ENCODE measurements at places on chromosomes 5 and 9. TPM values are rescaled to one million over a fixed set of nuclear protein-coding genes. Genes with fewer than 3 reads are reported as not detected.
A peak's percentile ranks its signal among the peaks of the same experiment; 100 is the strongest.

DNA sequence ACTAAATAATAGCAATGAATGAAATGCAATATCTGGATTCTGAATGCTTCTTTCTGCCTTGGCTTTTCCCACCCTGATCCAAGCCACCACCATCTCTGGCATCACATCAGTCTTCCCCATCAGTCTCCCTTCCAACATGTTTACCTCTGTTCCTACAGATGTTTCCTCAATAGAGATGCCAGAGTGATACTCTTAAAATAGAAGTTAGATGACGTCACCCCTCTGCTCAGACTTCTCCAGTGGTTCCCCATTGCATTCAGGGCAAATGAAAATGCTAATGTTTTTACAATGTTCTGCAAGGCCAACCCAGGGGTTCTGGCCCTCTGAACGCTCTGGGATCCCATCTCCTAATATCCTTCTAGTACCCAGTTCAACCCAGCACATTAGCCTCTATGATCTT lies 305.8 kb downstream of the TRIM32 start:
- DNase-seq, result peak; percentile 15

GRCh38 chr5:146765089-146765832 lies 113.3 kb downstream of the PPP2R2B start:
- DNase-seq, result peak; percentile 8

DNA sequence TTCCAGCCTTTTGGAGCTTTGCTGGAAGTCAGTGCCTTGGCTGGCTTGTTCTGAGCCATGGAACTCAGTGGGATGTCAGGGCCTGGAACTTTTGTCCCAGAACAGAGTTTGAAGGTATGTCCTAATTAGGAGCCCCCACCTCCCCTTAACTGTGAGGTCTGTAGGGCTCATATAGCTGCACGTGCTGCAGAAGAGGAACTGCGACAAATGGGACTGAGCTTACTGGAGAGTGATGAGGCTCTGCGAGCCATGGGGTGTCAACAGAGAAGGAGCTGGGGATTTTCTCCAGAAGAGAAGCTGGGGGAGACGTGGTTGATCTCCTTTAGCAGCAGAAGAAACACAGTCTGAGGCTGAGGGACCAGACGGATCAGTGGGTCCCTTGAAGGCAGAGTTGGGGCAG lies 10.9 kb downstream of the TMEM8B start:
- DNase-seq, result no peak

GRCh38 chr9:138100711-138101350 lies 223.2 kb downstream of the CACNA1B start:
- no peak for DNase-seq

DNA sequence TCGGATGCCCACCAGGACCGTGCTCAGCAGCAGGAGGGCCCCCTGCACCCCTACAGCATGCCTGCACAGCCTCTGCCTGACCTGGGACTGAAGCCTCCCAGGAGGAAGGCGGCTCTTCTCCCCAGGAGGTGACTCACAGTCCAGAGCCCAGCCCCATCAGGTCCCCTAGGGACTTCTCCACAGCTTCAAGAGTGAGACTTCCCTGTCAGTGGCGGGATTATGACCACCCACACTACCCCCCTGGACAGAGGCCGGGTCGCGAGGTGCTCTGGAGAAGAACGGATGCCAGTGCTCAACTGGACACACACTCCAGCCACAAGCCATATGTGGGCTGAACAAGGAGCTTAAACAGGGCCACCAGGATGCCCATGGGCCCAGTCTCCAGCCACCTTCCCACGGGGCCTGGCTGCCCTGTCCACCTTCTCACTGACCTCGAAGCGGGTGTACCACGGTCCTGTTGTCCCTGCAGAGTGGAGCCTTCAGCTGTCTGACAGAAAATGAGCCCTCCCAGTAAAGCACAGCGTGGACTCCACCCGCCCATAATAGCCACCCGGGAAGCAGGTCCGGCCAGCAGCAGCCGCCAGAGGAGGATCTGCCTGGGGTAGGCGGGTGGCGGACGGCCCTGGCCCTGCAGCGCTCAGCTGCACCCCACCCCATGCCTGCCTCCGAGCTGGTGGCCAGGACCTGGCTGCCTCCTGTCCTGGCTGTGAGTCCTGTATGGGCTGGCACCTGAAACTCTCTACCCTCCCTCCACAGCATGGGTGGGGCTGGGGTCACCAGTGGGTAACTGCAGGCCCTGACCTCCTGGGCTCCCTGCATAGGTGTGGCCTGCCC lies 54.7 kb downstream of the SEMA4D start:
- peak; percentile 26 for DNase-seq

GRCh38 chr5:53219174-53219573 lies 109.6 kb upstream of the MOCS2 start:
- no peak for DNase-seq

DNA sequence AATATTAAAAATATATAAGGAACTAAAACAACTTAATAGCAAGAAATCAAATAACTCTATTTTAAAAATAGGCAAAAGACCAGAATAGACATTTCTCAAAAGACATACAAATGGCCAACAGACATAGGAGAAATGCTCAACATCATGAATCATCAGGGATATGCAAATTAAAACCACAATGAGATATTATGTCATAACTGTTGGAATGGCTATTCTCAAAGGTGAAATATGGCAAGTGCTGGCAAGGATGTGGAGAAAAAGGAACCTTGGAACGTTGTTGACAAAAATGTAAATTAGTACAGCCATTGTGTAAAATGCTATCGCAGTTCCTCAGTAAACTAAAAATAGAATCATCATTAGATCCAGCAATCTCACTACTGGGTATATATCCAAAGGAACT lies 468.5 kb downstream of the NFIB start:
- peak; percentile 57 for DNase-seq

DNA sequence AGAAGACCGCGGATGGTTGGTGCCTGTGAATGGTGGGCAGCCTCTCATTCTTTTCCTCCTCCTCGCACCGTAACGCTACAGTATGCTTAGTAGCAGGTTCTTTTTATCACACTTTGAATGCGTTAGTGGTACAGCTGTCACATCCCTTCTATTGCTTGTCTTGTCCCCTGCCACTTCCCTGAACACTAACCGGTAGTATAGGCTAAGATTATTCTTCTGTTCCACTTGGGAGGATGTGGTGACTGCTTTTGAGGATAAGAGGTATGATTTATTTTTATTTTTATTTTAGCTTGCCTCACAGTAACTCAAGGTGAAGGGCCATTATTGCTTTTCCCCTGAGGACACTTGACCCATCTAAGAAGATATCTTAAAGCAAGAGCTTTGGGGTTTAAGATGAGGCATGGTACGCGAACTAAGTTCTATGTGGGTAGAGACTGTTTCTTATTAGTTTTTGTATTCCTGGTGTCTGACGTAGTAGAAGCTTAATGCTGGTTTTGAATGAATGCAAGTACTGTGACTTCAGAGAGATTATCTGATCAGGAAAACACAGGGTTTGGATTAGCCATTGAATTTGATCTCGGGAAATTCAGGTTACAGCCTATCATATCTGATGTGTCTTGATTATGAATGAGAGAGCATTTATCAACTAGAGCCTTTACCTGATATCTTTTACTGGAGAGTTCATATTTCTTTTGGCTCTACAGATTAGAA lies 951 bp downstream of the UNC13B start:
- DNase-seq, result peak; percentile 25

PCDHGA12 gene
- polyA plus RNA-seq, result 8.5 TPM

F2R gene
- polyA plus RNA-seq, result 4.6 TPM

TMEM215 gene
- polyA plus RNA-seq, result not detected

MRPL41 gene
- polyA plus RNA-seq, result 99.8 TPM

FOXD4L6 gene
- not detected for polyA plus RNA-seq

RNF180 gene
- polyA plus RNA-seq, result 0.04 TPM

PCYOX1L gene
- polyA plus RNA-seq, result 10.5 TPM

Data from GM23248 (cell line).